ENCODE measurements at places on chromosomes 3 and 15.
A peak's percentile ranks its signal among the peaks of the same experiment; 100 is the strongest.

GRCh38 chr15:101138913-101139880, 112.7 kb downstream of the CHSY1 start:
- H3K36me3 ChIP-seq = peaks cover 3% of the 10 kb centered on the region
- H3K4me1 ChIP-seq = peaks cover 53% of the 10 kb centered on the region
- H3K4me3 ChIP-seq = no peak overlapping the region
- no peak for DNase-seq

DNA sequence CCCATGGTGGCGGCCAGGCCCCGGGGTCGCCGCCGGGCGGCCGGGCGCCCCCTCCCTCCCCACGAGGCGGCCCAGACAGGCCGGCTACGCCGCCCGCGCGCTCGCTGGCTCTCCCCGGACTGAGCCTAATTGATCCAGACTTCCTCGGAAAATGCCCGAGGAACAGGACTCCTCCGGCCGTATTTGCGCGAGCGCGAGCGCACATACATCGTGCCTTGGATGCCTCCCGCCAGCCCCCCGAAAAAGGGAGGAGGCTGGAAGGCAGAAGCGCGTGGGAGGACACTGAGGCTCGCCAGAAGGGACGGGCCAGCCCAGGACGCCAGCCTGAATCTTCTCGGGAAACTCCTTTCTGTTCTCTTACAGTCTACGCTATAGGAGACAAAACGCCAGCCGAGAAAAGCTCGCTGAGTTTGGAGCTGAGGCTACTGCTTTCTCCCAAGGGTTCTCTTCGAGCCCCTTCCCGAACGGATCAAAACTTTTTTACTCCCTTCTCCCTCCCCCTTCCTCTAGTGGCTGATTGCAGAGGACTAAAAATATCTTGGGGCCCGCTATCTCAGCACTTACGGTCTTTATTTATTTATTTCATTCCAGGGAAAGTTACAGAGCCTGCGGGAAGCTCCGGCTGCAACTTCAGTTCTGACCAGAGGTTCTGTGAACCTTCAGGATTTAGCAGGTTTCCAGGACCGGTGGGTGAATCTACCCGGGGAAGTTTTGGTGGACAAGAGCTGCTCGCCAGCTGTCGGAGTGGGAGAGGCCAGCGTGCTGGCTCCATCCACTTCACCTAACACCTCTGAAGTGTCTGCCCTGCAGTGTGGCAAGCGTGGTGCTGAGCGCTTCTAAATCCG, at the start of gene PDZRN3:
PDZRN3 (minus strand) TSS at position 121 of the 845 bp plus-strand sequence.
- H3K4me3 ChIP-seq = no peak within 1 kb of the TSS
- DNase-seq = no peak
- no peaks in the 10 kb centered on the region for H3K36me3 ChIP-seq
- H3K27me3 ChIP-seq = peaks cover 32% of the 10 kb centered on the region
- H3K4me1 ChIP-seq = no peaks in the 10 kb centered on the region

DNA sequence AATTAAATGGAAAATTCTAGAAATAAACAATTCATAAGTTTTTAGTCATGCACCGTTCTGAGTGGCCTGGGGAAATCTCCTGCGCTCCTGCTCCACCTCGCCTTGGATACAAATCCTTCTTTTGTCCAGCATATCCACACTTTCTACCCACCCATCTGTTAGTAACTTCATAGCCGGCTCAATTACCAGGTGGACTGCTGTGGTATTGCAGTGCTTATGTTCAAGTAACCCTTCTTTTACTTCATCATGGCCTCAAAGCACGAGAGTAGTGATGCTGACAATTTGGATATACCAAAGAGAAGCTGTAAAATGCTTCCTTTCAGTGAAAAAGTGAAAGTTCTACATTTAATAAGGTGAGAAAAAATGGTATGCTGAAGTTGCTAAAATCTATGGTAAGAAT, 142.3 kb upstream of the CHL1 start:
- H3K36me3 ChIP-seq = no peaks in the 10 kb centered on the region
- H3K4me3 ChIP-seq = no peak overlapping the region
- no peak for DNase-seq
- H3K27ac ChIP-seq = no peak overlapping the region
- peaks cover 16% of the 10 kb centered on the region for H3K27me3 ChIP-seq
- no peaks in the 10 kb centered on the region for H3K4me1 ChIP-seq

- no peaks in the 10 kb centered on the region for H3K27me3 ChIP-seq
- no peak overlapping the region for H3K4me3 ChIP-seq
- no peak overlapping the region for H3K27ac ChIP-seq
- peaks cover 18% of the 10 kb centered on the region for H3K36me3 ChIP-seq
- peaks cover 8% of the 10 kb centered on the region for H3K4me1 ChIP-seq
- no peak for DNase-seq
These were observed 38.5 kb downstream of the RASGRP1 start for GRCh38 chr15:38526158-38526557.

- DNase-seq = no peak
- no peak overlapping the region for H3K4me3 ChIP-seq
- H3K27me3 ChIP-seq = peaks cover 14% of the 10 kb centered on the region
- H3K36me3 ChIP-seq = no peaks in the 10 kb centered on the region
- H3K4me1 ChIP-seq = no peaks in the 10 kb centered on the region
These were observed 46.4 kb downstream of the MOBP start for GRCh38 chr3:39513791-39514369.

DNA sequence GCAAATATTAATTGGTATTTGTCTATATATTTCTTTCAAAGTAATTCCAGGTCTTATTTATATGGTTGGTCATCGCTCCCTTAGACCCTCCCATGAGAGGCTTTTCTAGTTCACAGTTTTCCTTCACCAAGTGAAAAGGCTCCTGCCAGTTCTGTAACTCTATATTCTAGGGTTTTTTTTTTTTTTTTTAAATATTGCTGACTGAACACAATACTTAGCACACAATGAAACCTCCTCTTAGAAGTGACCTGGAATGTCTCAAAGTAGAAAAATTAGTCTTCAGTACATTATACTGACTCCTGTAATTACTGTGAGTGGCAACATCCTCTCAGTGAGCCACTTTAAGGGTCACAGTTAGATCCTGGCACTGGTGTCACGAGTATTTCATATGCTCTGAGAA, 48.6 kb upstream of the CDAN1 start:
- peaks cover 12% of the 10 kb centered on the region for H3K36me3 ChIP-seq
- H3K27ac ChIP-seq = no peak overlapping the region
- DNase-seq = no peak

GRCh38 chr15:57382969-57383368, 6.7 kb downstream of the CGNL1 start:
- H3K4me3 ChIP-seq = no peak overlapping the region
- no peak for DNase-seq
- H3K27ac ChIP-seq = no peak overlapping the region
- H3K27me3 ChIP-seq = peaks cover 29% of the 10 kb centered on the region
- H3K4me1 ChIP-seq = no peaks in the 10 kb centered on the region
- no peaks in the 10 kb centered on the region for H3K36me3 ChIP-seq

DNA sequence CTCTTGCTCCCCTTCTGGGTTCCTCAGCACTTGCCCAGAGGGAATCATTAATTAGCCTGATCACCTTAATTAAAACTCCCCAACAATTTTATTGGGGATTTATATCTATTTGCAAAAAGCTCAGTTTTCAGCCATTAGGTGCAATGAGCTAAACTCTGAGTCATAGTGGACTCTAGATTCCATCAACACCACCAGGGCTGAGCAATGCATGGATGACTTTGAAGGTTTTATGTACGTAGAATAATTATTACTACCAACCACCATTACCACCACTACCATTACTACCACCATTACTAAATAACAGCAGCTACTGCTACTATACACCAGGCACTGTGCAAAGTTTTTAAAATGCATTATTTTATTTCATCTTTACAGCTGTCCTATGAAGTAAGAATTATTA, 81.2 kb downstream of the ZNF621 start:
- H3K27ac ChIP-seq = no peak overlapping the region
- no peaks in the 10 kb centered on the region for H3K36me3 ChIP-seq
- peaks cover 8% of the 10 kb centered on the region for H3K4me1 ChIP-seq
- no peak overlapping the region for H3K4me3 ChIP-seq

DNA sequence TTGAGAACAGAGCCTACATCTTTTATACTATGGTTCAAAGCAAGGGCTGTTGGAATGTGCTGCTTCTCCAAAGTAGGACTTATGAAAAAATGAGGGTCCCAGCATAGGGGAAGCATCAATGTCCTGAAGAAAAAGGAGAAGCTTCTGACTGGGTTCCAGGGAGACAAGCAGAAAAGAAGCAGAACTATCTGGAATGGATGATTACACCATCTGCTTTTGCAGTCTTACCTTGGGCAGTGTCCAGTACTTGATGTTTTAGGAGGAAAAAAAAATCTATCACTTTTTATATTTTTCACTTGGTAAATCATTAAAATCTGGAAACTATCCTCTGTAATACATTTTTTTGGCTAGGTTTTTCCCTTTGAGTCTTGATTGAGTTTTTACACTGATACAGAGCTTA, 57.9 kb upstream of the DPH6 start:
- no peak overlapping the region for H3K4me3 ChIP-seq
- no peak overlapping the region for H3K27ac ChIP-seq
- H3K4me1 ChIP-seq = no peaks in the 10 kb centered on the region
- H3K36me3 ChIP-seq = no peaks in the 10 kb centered on the region

GRCh38 chr3:190239325-190239724, 82.9 kb downstream of the CLDN1 start:
- H3K36me3 ChIP-seq = no peaks in the 10 kb centered on the region
- no peaks in the 10 kb centered on the region for H3K27me3 ChIP-seq
- H3K4me3 ChIP-seq = no peak overlapping the region
- no peaks in the 10 kb centered on the region for H3K4me1 ChIP-seq
- H3K27ac ChIP-seq = no peak overlapping the region

GRCh38 chr3:57757642-57758297, 1.7 kb downstream of the SLMAP start:
- H3K27me3 ChIP-seq = no peaks in the 10 kb centered on the region
- DNase-seq = no peak
- peak overlapping the region; percentile 96 for H3K4me3 ChIP-seq
- peaks cover 8% of the 10 kb centered on the region for H3K4me1 ChIP-seq
- no peak overlapping the region for H3K27ac ChIP-seq
- H3K36me3 ChIP-seq = peaks cover 6% of the 10 kb centered on the region

DNA sequence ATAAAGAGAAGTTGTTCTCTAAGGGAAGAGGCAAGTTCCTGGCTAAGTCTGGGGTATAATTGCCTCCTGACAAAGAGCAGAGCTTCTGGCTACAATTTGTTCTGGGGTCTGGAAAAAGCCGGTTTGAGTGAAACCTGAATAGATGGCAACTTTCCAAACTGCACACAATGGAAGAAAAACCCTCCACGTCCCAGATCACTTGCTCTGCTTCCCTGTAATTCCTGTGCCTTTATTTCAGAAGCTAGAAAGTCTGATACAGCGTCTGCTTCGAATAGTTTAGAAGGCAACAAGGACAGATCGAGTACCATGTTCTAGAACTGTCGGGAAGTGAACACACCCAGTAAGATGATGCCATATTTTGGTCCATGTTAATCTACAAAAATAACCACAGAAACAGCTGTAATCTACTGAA, 1.6 kb upstream of the WDR82 start:
- H3K36me3 ChIP-seq = peaks cover 46% of the 10 kb centered on the region
- H3K4me1 ChIP-seq = peaks cover 44% of the 10 kb centered on the region
- no peak overlapping the region for H3K4me3 ChIP-seq
- no peak for DNase-seq
- no peaks in the 10 kb centered on the region for H3K27me3 ChIP-seq

DNA sequence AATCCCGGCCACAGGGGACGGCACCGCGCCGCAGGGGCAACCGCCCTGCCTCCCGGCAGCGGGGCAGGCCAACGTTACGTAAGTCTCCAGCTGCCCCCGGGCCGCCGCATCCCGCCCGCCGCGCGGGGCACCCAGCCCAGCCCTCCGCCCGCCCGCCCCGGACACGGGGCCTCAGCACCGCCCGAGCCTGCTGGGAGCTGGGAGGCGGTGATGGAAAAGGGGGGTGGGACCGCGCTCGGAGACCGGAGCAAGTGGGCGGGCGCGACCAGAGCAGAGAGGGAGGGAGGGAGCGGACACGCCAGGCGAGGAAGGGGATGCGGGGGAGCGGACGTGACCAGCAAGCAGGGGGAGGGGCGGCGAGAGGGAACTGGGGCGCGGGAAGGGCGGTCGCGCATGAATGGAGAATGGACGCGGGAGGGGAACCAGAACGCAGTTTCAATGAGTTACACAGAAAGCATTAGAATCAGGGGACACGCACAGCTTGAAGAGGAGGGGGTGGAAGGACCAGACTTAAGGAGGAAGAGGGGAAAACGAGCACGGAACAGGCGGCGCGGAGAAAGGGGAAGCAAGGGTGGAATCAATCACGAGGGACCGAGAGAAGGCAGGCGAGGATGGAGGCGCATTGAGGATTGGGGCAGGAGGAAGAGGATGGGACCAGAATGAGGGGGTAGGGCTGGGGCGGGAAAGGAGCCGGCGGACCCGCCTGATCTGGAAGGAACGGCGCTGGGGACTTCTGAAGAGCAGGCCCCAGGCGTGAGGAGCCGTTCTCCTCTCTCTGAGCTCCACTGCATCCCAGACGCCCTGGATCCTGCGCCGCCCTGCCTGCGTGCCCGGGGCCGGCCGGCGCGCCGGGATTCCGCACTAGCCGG, 559 bp downstream of the PKM start:
- H3K4me1 ChIP-seq = peaks cover 57% of the 10 kb centered on the region
- DNase-seq = peak; percentile 86
- H3K36me3 ChIP-seq = peaks cover 41% of the 10 kb centered on the region
- H3K27me3 ChIP-seq = no peaks in the 10 kb centered on the region
- peak overlapping the region; percentile 98 for H3K27ac ChIP-seq

DNA sequence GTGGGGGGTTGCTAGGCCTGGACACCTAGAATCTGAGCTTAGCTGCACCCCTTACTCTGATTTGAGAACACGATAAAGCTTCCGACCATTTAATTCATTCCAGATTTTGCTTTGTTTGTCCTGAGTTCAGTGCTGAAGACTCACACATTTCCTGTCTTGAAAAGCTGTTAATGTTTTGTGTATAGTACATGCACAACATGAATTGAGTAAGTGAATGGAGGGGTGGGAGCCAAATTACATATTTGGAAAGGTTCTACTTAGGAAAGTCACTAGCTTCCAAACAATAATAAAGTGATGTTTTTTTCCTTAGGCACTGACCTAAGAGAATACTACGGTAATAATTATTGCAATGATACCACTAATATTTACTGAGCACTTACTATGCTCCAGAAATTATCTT, 955.2 kb upstream of the NR2F2 start:
- H3K4me3 ChIP-seq = no peak overlapping the region

DNA sequence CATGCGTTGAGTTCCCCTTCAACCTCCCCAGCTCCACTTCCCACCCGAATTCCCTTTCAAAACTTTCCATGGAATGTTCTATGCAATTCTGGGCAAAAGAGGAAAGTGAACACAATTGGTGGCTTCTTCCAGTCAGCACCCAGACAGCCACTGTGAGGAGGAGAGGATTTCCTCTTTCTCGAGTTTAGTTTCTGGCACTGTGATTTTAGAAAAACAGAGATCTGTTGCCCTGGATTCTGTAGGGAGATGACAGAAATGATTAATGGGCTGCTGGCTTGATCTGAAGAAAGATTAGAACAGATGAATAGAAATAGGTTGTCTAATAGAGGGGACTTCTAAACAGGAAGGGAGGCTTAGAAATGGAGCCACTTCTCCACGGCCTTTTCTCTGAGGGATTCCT, 172.0 kb downstream of the MCTP2 start:
- no peak overlapping the region for H3K27ac ChIP-seq
- DNase-seq = no peak
- H3K4me3 ChIP-seq = no peak overlapping the region
- peaks cover 8% of the 10 kb centered on the region for H3K4me1 ChIP-seq

- peaks cover 18% of the 10 kb centered on the region for H3K36me3 ChIP-seq
- peak overlapping the region; percentile 95 for H3K27ac ChIP-seq
- peaks cover 81% of the 10 kb centered on the region for H3K4me1 ChIP-seq
- peak overlapping the region; percentile 76 for H3K4me3 ChIP-seq
- no peak for DNase-seq
These were observed 8.4 kb upstream of the CD47 start for GRCh38 chr3:108099244-108099643.

All from stimulated activated naive B cell treated with anti-CD40 and anti-IgM and Interleukin-4, amounts not matched to agents 10 μg/mL and 1 μg/mL and 100 μg/mL, for 72 hours (primary cell).